Esophagus muscularis mucosa (tissue), 4 donors: ENCODE measurements at places on chromosomes 7 and 10. TPM values are rescaled to one million over a fixed set of nuclear protein-coding genes. Genes with fewer than 3 reads are reported as not detected.

- H3K27me3 ChIP-seq = no peaks in the 10 kb centered on the region
- H3K4me1 ChIP-seq = no peaks in the 10 kb centered on the region
- peaks cover 5% of the 10 kb centered on the region for H3K36me3 ChIP-seq
- H3K4me3 ChIP-seq = no peak overlapping the region
- DNase-seq = peak; percentile 90
Observed at GRCh38 chr7:30646154-30646553, 36.1 kb downstream of the CRHR2 start.

DNA sequence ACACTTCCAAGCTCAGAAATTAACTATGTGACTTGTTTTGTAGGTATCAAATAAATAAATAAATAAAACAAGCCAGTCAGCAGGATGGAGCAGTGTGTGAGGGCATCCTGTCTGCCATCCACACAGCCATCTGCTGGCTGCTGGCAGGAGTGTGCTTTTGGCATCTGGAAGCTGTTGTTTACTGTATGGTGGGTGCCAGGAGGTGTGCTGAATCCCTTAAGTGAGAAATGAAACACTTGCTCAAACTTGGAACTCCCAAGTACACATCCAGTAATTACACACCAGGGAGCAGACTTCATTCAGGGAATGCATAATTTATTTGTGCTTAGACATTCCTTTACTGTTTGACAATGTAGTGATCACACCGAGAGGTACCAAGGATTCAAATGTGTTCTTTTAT, 16.9 kb upstream of the TAX1BP1 start:
- H3K27ac ChIP-seq = no peak overlapping the region
- H3K4me3 ChIP-seq = no peak overlapping the region
- peaks cover 7% of the 10 kb centered on the region for H3K4me1 ChIP-seq
- H3K27me3 ChIP-seq = no peaks in the 10 kb centered on the region
- H3K36me3 ChIP-seq = no peaks in the 10 kb centered on the region

- no peaks in the 10 kb centered on the region for H3K27me3 ChIP-seq
- no peak for DNase-seq
- no peaks in the 10 kb centered on the region for H3K36me3 ChIP-seq
Observed at GRCh38 chr7:90660100-90660499, 64.0 kb downstream of the CDK14 start.

The ZNF680 gene
- total RNA-seq = 16.2 TPM

The LMBR1 gene
- total RNA-seq = 56.0 TPM
